Muscle of leg (tissue), 16 donors: ENCODE measurements at places on chromosomes 7 and 10.

DNA sequence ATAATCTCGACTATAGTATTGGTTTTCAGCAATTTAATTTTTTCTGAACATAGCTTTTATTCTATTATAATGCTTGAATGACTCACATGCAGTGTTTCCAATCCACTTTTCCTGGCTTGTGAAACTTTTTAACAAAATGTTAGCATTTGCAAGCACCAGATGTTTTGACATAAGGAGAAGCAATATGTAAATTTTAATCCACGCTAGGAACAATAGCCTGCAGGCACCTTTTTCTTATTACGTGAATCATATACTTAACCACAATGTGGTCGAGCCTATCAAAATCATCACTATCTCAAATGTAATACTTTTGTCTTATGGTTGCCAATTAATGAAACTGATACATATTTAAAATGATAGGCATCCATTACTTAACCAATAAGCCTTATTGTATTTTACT is 97.1 kb downstream of the TFEC start:
- DNase-seq = peak; percentile 47

DNA sequence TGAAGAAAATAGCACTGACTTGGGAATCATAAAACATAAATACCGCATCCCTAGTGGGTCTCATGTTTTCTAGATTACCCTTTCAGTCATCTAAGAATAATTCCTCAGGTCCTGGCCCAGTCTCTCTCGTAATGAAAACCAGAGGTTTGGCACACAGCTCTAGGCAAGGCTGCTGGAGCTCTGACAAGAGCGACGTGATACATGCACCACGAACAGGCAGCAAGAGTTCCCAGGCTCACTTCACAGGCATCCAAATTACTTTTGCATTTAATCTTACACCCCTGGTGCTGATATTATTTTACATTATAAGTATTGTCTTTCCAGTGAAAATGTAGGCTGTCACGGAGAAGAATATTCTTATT is 105.2 kb downstream of the THSD7A start:
- peak; percentile 95 for DNase-seq

- DNase-seq = no peak
Measured at GRCh38 chr7:45663965-45664633, 89.9 kb downstream of the ADCY1 start.

DNA sequence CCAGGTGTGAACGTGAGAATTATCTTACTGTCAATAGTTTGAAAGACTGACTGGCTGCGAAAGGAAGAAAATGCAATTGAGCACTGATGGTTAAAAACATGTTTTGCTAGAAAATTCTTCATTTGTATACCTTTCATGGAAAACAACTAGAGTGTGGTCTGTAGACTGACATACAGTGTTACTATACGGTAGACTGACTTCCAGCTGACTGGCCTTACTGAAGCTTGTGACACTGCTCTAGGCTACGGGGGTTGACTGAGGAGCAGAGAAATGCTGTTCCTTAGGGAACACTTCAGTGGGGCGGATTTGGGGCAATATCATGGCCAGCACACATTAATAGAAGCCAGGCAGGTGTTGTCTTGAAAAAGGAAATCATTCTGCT is 25.9 kb upstream of the DDC start:
- DNase-seq = no peak

GRCh38 chr7:155136619-155137243 is 66.6 kb downstream of the HTR5A start:
- DNase-seq = no peak

- DNase-seq = peak; percentile 85
Measured at GRCh38 chr7:47153058-47153457, 428.9 kb downstream of the TNS3 start.

GRCh38 chr7:50727072-50727471 is 55.6 kb downstream of the GRB10 start:
- no peak for DNase-seq

- DNase-seq = no peak
Measured at GRCh38 chr7:155288055-155288454, 9.6 kb upstream of the INSIG1 start.

DNA sequence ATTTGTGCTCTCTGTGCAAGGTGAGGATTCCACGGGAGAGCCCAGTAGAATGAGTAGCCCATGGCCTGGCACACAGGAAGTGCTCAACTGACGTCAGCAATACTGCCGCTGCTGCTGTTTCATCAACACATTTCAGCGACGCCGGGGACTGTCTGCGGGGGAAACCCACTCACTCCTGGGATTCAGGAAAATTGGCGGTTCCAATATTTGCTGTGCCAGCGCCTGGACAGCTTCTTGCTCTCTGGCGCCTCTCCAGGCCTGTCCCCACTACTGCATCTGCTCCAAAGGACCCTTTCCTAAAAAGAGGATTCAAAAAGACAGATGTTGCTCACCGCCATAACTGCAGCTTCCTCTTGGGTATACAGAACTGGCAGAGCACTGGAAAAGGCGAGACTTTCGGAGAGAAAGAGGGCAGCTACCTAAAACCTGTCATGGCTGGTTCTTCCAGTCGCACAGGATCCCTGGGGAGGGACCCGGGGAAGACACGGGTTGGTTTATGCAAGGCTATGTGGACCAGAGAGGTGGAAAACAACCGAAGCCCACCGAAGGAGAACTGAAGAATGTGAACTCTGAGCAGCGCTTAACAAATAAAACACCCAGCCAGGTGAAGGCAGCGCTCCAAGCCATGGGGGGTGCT is 39.7 kb upstream of the ENO4 start:
- DNase-seq = peak; percentile 29

GRCh38 chr10:124530215-124530665 is 68.6 kb downstream of the LHPP start:
- DNase-seq = peak; percentile 86
